ENCODE measurements at places on chromosomes 16 and 17. TPM values are rescaled to one million over a fixed set of nuclear protein-coding genes. Genes with fewer than 3 reads are reported as not detected.

PERCC1 gene
- total RNA-seq = not detected

SHBG gene
- 2.5 TPM for total RNA-seq

DNA sequence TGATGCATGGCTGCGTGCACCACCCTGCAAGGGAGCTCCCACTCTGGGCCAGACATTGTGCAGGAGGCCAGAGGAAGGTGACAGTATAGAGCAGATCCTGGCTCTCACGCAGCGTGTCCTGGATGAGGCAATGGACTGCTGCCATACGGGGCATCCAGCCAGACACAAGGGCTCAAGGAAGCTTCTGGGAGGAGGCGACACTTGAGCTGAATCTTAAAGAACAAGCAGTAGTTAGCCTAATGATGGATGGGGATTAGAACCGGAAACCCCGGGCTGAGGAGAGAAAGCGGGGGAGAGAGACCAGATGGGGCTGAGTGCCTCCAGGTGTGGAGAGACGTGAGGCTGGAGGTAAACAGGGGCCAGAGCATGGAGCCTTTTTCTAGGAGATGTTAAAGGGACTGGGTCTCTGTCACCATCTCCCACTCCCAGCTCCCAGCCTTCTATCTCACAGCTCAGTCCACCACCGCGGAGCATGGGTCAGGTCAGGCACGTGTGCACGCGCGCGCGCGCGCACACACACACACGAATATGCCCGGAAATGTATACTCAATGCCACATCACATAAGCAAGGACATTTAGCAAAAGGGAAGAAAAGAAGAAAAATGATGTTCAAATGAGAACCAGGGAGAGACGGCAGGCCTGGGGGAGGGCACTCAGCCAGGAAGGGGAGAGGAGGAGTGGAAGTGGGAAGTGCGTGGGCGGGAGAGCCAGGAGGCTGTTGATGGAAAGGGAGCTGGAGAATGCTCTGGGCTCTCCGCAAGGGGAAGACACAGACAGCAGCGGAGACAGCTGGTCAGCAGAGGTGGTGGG lies 46.3 kb downstream of the CCDC42 start:
- peaks cover 2% of the 10 kb centered on the region for H3K27me3 ChIP-seq
- no peak for DNase-seq
- no peak overlapping the region for H3K4me3 ChIP-seq
- peak overlapping the region; percentile 97 for H3K27ac ChIP-seq
- no peaks in the 10 kb centered on the region for H3K36me3 ChIP-seq

- no peaks in the 10 kb centered on the region for H3K36me3 ChIP-seq
- DNase-seq = no peak
- no peaks in the 10 kb centered on the region for H3K4me1 ChIP-seq
- no peak overlapping the region for H3K4me3 ChIP-seq
Measured at GRCh38 chr16:63938661-63939060, 1183.2 kb downstream of the CDH11 start.

GRCh38 chr17:82126556-82127314 lies 28.7 kb upstream of the FASN start:
- no peaks in the 10 kb centered on the region for H3K27me3 ChIP-seq
- peaks cover 8% of the 10 kb centered on the region for H3K4me1 ChIP-seq
- H3K27ac ChIP-seq = no peak overlapping the region
- peaks cover 9% of the 10 kb centered on the region for H3K36me3 ChIP-seq
- H3K4me3 ChIP-seq = no peak overlapping the region

DNA sequence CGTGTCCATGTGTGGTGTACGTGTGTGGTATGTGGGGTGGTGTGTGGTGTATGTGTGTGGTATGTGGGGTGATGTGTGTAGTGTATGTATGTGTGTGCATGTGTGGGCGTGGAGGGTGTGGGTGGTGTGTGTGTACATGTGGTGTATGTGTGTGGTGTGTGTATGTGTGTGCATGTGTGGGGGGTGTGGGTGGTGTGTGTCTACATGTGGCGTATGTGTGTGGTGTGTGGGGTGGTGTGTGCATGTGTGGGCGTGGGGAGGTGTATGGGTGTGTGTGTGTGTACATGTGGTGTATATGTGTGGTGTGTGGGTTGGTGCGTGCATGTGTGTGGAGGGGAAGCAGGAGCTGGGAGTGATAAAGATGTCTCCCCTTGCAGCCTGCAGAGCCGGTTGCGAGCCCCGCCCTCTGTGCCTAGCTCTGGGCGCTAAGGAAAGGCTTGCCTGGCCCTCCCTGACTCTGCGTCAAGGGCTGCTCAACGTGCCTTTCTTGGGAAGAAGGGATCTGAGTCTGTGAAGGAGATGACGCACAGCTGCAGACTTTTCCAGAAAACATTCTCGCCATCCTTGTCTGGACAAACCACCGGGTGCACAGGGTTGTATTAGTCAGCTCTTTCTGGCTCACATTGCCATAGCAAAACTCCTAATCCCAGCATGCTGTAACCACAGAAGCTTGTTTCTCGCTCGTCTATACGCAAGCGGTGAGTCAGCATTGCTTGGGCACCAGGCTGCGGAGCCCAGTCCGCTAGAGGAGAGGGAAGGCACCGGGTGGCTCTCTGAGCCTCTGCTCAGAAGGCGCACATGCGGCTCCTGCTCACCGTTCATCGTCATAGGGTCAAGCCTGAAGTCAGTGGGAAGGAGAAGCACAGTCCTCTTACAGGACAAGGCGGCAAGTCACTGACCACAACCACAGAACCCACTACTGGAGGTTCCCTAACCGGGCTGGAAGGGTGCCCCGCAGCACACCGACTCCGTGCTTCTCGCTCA lies 2.0 kb upstream of the CD300H start:
- no peaks in the 10 kb centered on the region for H3K36me3 ChIP-seq
- no peak overlapping the region for H3K4me3 ChIP-seq
- no peak overlapping the region for H3K27ac ChIP-seq
- DNase-seq = no peak
- peaks cover 58% of the 10 kb centered on the region for H3K27me3 ChIP-seq
- H3K4me1 ChIP-seq = no peaks in the 10 kb centered on the region

- no peak for DNase-seq
- H3K27ac ChIP-seq = peak overlapping the region; percentile 1
- H3K36me3 ChIP-seq = peaks cover 21% of the 10 kb centered on the region
- no peaks in the 10 kb centered on the region for H3K27me3 ChIP-seq
- peaks cover 37% of the 10 kb centered on the region for H3K4me1 ChIP-seq
- H3K4me3 ChIP-seq = no peak overlapping the region
Measured at GRCh38 chr17:46028374-46028773, 29.3 kb downstream of the STH start.

DNA sequence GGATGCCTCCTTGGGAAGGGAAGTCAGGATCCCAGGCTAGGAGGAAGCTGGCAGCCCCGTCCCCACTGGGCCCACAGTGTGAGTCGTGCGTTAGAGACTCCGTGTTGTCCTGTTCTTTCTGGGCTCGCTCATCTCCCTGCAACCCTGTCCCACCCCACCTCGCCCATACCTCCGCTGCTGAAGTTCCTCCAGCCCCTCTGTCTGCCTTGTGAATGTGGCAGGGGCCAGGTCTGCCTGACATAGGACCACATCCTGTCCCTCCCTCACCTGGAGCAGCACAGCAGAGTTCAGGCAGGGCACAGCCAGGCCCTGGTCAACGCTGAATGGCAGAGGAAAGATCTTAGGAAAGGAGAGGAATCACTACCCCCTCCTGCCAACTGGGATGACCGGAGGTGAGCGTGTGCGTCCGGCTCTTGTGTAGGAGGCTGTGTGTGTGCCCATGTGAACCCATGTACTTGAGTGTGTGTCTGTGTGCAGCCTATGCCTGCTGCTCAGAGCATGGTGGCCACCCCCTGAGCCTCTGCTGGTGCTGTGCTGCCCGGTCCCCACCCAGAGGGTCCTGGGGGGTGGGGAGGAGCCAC lies 12.8 kb downstream of the KCNJ18 start:
- peaks cover 4% of the 10 kb centered on the region for H3K36me3 ChIP-seq
- H3K4me3 ChIP-seq = no peak overlapping the region
- DNase-seq = no peak

GRCh38 chr16:15822957-15823356 lies 33.9 kb downstream of the MYH11 start:
- no peak overlapping the region for H3K4me3 ChIP-seq
- H3K36me3 ChIP-seq = no peaks in the 10 kb centered on the region
- no peaks in the 10 kb centered on the region for H3K4me1 ChIP-seq
- H3K27ac ChIP-seq = no peak overlapping the region

GRCh38 chr16:19842426-19843157 lies 42.1 kb downstream of the GPRC5B start:
- H3K4me3 ChIP-seq = no peak overlapping the region
- H3K36me3 ChIP-seq = no peaks in the 10 kb centered on the region
- peaks cover 12% of the 10 kb centered on the region for H3K4me1 ChIP-seq
- H3K27me3 ChIP-seq = no peaks in the 10 kb centered on the region

DNA sequence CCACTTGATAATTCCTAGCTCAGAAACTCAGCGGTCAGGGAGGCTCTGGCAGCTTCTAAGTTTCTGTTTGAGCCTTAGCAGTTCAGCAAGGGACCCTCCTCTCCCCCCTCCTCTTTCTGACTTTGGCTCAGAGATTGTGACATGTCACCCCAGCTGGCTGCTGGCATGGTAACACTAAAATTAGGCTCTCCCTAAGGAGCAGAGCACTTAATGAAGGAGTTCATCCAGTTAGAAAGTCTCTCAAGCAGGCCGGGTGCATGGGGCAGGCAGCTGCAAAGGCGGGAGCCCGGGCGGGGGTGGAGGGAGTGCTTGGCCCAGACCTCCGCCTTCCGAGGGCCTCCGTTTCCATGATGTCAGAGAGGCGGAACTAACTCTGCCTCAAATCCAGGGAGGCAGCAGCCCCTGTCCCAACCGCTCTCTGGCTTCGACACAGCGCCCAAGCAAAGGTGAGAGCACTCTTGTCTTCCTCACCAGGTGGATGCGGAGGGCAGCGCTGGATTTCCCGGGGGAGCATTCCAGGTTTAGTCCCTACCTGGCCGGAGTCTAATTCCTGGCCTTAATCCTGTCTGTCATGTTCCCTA lies 128.0 kb upstream of the PLCG2 start:
- no peaks in the 10 kb centered on the region for H3K27me3 ChIP-seq
- H3K4me3 ChIP-seq = no peak overlapping the region
- no peak for DNase-seq
- H3K4me1 ChIP-seq = peaks cover 53% of the 10 kb centered on the region
- H3K36me3 ChIP-seq = peaks cover 2% of the 10 kb centered on the region

GRCh38 chr16:67250045-67250327 lies 1.2 kb downstream of the SLC9A5 start:
- H3K27ac ChIP-seq = no peak overlapping the region
- H3K27me3 ChIP-seq = peaks cover 38% of the 10 kb centered on the region
- H3K4me1 ChIP-seq = peaks cover 31% of the 10 kb centered on the region
- no peak for DNase-seq

TUBB3 gene
- 518 TPM for total RNA-seq

- DNase-seq = no peak
- H3K36me3 ChIP-seq = peaks cover 8% of the 10 kb centered on the region
- no peaks in the 10 kb centered on the region for H3K27me3 ChIP-seq
- H3K27ac ChIP-seq = peak overlapping the region; percentile 71
- H3K4me1 ChIP-seq = no peaks in the 10 kb centered on the region
Measured at GRCh38 chr16:3971261-3971660, 90.7 kb upstream of the CREBBP start.

All from neural crest cell (in vitro differentiated cells).